ENCODE measurements at places on chromosomes 1 and 21.

DNA sequence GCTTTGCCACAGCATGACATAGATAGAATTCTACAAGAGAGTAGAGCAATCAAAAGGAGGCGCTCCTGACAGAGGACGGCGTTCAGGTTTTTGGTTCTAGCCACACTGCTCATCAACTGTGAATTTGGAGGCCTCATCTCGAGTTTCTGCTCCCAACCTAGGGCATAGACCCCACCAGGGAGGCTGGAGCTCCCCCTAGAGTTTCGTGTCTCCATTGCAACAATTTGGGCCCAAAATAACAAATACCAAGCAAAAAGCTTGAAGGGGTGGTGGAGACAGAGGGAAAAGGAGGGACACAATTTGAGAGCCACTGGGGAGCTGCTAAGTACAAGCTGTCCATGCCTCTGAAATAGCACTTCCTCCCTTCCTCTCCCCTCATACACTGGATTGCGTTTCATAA, 297.0 kb downstream of the GPATCH2 start:
- DNase-seq, result no peak

- no peak for DNase-seq
Observed at GRCh38 chr1:113861641-113862040, 9.9 kb downstream of the PTPN22 start.

GRCh38 chr1:226519716-226520598, 28.6 kb upstream of the STUM start:
- no peak for DNase-seq

- no peak for DNase-seq
Observed at GRCh38 chr1:39933956-39934941, 20.7 kb upstream of the MFSD2A start.

DNA sequence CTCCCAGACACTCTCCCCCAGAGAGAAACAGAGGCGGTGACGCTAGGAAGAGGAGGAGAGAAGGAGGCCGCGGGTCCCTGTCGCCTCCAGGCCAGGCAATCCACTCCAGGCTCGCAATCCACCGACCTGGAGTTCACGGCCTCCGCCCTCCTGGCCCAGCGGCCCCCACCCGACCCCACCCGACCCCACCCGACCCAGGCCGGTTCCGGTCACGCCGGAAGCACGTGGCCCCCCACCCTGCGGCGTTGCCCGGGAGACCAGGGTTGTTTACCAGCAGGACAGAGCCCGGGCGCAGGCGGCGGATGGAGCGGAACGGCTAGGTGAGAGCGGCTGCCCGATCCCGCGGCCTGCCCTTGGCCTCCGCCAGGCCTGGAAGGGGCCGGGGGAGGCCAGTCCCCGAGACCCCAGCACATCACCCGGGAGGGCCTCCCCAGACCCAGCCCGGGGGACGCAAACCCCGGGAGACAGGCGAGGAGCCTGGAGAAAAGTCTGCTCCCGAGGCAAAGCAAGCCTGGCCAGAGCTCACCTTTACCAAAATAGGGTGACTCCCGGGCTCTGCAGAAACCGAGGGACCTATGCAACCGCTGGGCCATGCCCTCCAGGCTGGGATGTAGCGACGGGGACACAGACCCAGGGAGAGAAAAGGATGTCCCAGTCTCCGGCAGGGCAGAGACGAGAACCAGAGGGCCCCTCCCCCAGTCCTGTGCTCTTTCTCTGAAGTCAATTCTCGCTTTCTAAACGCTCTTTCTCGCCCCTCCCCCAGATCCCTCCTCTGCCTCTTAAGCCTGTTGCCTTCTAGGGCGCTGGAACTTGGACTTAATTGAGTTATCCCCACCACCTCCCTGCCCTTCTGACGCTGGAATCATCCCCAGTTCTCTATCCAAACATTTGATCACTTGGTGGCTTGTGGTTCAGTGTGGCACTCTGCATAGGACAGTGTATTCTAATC, at the start of the genes PLA2G2C and UBXN10:
PLA2G2C (minus strand) TSS at position 685 of the 949 bp plus-strand sequence. CDS start 9,155 bp downstream, outside the sequence.
UBXN10 (plus strand) TSS at position 263 of the 949 bp plus-strand sequence. CDS start 4,466 bp downstream, outside the sequence.
- no peak for DNase-seq

GRCh38 chr1:86950712-86951419, 36.4 kb downstream of the HS2ST1 start:
- DNase-seq, result no peak

- peak; percentile 76 for DNase-seq
Observed at GRCh38 chr1:171141688-171142415, 43.2 kb upstream of the FMO2 start.

GRCh38 chr1:101914473-101915242, 82.1 kb downstream of the OLFM3 start:
- no peak for DNase-seq

DNA sequence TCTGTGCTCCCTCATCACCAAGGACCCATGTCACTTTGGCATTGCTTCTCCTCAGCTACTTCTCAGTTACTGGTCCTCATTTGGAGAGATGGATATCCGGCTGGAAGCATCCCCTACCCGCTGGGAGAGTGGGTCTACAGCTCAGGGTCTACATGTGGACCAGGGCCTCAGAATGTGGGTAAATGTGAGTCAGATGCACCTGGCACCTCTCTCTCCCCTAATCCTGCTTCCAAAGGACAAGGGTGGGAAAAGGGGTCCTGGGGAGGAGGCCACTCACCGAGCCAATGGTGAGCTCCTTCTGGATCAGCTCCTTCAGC, 908 bp downstream of the S100A6 start:
- no peak for DNase-seq

GRCh38 chr21:37974081-37974480, 57.8 kb upstream of the KCNJ6 start:
- no peak for DNase-seq

DNA sequence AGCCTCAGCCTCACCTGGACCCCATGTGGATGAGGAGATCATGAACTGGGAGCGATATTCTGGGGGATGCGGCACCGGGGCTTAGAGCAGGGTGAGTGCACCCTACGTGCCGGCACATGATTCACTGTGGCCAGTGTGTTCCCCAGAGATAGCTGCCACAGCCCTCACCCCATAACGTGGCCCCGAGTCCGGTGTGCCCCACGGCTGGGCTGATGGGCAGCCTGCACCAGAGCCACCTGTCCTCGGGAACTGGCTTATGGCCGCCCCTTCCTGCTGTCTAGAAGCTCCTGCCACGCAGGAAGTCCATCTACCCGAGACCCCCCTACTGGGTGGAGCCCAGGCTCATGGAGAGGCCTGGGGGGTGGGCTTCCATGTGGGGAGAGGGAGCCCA, 39.1 kb upstream of the SLC19A1 start:
- DNase-seq, result peak; percentile 37

GRCh38 chr1:66490816-66491215, 43.1 kb upstream of the SGIP1 start:
- DNase-seq, result no peak

DNA sequence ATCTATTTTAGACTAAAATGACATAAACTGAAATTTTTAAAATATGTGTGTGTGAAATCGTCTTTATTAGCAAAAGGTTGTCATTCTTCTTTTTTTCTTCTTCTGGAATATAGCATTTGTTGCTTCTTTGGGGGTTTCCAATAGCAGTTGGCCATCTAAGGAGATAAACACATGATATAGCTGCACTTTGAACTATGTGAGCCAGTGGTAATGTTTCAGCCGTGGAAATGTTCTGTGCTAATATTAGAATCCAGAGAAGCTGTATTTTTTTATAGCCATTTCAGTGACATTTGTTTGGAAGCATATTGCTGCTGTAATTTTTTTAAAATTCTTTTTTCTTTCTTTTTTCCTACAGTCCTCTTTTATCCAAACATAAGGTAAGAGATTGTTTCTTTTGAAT, 75.1 kb downstream of the CNST start:
- no peak for DNase-seq

GRCh38 chr1:45887156-45887842, 83.9 kb downstream of the MAST2 start:
- no peak for DNase-seq

- no peak for DNase-seq
Observed at GRCh38 chr1:147142886-147143285, 29.4 kb downstream of the PRKAB2 start.

DNA sequence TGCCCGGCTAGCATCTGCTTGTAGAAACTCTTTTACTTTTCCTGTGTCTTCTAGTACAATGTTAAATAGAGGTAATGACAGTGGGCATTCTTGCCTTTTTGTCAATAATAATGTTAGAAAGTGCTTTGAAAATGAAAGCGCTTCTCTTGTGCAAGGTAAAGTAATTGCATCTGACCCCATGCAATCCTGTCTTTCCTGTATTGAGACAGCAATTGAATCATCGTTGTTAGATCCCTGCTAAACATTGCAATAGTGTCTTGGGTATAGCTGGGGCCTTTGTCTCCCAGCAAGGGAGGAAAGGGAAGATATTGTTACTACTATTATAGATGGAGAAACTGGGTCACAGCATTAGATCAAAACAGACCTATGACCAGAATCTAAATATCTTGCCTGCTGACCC, 80.9 kb downstream of the TLR5 start:
- DNase-seq, result no peak

DNA sequence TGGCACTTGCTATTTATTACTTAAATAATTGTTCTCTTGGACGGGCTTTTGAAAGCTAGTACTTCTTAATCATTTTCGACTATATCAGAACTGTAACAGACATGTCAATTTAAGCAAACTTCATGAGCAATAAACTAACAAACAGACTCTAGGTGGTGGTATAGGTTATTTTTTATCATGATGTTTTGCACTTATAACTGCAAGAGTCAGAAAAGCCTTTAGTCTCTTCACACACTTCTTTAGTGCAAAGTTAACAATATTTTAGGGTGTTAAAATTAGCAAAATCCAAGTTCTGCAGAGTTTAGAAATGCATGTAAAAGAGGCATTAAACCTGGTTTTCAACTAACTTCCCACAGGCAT, 2.2 kb downstream of the NRIP1 start:
- no peak for DNase-seq

- DNase-seq, result no peak
Observed at GRCh38 chr1:232980986-232981560, 30.7 kb downstream of the NTPCR start.

DNA sequence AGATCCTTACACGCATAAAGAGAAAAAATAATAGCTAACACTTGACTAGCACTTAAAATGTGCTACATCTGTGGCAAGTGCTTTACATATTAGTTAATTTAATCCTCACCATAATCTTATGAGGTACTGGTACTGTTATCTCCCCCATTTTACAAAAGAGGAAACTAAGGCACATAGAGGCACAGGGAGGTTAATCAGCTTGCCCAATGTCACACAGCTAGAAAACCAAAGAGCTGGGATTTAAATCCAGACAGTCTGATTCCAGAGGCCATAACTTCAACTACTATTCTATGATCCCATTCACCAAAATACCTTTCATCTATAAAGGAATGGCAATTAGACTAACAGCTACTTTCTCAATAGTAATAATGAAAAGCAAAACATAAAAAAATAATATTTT, 11.7 kb downstream of the SPOCD1 start:
- no peak for DNase-seq

DNA sequence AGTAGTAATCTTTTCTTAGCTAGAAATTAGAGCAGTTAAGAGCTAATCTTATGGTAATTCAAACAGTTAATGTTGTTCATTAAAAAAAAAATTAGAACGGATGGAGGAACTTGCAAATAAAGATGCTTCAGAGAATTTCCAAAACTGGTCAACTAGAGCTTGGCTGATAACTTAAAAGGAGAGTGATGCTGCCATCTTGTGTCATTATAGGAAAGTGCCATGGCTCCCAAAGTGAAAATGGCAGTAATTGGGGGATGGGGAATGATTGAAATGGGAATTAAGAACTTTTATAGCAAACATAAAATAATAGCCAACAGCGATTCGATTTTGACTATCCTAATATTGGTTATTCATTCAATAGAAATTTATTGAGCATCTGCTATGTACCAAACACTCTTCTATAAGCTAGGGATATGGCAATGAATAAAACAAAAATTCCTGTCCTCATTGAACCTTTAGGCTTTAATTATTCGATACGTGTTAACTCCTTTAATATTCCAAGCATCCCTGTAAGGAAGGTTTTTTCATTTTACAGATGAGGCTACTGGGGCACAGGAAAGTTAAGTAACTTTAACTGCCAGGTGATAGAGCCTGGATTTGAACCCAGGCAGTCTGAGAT, 5.7 kb upstream of the PLPP3 start:
- DNase-seq, result no peak

DNA sequence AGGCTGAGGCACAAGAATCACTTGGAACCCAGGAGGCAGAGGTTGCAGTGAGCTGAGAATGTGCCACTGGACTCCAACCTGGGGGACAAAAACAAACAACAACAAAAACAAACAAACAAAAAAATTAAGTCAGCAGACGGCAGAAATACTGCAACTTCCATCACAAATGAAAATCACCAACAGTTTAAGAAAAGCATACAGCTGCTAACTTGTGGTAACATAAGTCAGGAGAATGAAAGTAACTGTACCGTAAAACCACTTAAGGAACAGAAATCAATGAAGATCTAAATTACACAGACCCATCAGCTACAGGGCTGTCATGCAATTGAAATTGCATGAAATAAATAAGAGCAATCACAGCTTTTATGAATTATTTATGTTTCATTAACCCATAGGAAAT, 25.0 kb downstream of the MCOLN2 start:
- no peak for DNase-seq

DNA sequence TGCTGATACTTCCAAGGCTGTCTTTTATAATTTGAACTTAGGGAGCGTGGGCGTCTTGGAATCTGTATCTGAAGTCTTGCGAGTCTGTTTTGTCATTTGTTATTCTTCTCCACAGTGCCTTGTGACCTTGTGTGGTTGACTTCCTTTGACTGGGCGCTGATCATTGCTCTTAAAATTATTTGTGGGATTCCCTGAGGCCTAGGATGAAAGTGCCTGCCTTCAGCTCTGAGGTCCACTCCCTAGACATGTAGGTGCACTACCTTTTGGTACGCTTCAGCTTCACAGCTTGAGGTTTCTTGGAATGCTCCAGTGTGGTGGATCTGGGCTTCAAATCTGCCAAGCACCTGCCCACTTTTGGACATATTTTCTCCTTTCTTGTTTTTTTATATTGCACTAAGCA, 50.2 kb upstream of the IGSF5 start:
- no peak for DNase-seq

DNA sequence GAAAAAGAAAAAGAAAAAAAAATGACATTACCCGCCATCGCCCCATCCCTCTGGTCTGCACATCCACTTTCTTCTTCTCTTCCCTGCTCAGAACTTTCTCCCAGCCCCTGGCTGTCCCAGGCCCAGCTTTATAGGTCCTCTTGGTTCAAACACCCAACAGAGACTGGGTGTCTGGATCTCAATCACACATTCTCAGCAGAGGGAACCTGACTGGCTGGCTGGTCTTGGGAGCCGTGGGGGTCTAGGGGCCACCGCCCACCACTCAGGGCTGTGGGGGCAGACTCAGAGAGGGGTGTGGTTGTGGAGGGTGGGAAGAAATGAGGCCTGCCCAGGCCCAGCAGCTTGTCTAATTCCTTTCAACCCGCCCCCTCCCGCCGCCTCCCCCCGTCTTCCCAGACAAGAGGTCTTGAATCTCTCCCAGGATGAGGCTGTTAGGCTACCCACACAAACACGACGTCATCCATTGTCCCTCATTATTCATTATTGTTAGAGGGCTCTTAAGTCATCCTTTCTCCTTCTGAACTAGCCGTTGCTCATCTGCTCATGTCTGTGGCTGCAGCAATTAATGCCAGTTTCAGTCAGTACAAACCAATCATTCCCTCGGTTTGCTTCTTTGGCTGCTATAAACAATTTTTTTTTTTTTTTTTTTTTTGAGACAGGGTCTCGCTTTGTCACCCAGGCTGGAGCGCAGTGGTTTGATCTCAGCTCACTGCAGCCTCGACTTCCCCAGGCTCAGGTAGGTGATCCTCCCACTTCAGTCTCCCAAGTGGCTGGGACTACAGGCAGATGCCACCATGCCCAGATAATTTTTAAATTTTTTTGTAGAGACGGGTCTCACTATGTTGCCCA, 40.6 kb upstream of the CLIC4 start:
- DNase-seq, result peak; percentile 90

GRCh38 chr1:115401676-115402075, 63.6 kb upstream of the NGF start:
- no peak for DNase-seq

- DNase-seq, result no peak
Observed at GRCh38 chr1:227913396-227913763, 34.4 kb downstream of the WNT9A start.

Data from SJSA1 (cell line).